Activated T-helper 9 cell treated with anti-CD3 and anti-CD28 coated beads, Interleukin-2, amount 50 U/mL, for 16 hours (primary cell): ENCODE measurements at places on chromosomes 1 and 21.

DNA sequence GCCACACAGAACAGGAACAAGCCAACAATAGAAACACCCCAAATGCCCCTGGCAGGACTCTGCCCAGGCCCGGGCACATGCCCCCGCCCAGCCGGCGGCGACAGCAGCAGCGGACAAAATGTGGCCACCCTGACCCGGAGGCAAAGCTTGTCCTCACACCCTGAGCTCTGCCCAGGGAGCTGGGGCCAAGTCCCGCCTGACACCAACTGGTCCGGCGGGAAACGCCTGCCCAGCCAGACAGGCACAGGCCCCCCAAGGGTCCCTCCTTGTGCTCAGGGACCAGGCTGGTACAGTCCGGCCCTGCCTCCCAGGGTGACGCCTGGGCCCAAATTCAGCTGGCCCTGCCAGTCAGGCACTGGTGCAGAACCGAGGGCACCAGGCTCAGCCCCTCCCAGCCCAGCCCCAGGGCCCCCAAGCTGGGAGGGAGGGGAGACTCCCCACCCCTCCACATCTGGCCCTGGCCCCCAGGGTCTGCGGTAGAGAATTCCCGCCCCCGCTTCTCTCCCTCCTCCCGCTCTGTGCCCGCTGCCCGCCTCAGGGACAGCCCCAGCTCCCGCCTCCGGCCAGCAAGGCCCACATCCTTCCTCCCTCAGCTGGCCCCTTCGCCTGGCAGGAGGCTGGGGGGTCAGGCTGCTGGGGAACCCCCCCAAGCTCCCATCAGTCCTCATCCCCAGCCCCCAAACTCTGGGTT, 2.0 kb downstream of the AHDC1 start:
- DNase-seq, result no peak

DNA sequence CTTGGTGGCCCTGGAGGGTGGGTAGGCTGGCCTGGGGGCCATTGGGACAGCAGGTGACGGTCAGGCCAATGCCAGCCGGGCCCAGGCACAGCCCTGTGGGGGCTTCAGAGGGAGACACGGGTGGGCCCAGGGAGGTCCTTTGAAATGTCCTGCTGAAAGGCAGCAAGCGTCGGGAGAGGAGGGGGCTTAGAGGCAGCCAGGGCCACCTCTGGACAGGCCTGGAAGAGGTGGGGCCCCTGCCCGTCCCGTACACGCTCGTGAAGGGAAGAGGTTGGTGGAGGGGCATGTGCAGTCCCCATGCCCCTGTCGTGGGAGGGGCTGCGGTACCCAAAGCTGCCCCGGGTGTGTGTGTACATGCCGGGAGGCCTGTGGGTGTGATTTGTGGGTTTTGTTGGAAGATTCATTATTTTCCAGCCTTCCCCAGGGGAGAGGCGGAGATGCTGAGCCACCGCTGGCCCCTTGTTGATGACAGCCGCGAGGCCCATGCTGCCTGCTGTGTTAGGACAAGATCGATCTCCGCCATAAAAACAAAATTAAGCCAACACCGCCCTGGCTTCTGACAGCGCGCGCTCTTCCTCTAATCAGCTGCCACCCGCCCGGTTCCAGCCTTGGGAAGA, 3.4 kb upstream of the PLCH2 start:
- no peak for DNase-seq

- DNase-seq, result no peak
Observed at GRCh38 chr1:169949139-169949538, 55.4 kb upstream of the SCYL3 start.

DNA sequence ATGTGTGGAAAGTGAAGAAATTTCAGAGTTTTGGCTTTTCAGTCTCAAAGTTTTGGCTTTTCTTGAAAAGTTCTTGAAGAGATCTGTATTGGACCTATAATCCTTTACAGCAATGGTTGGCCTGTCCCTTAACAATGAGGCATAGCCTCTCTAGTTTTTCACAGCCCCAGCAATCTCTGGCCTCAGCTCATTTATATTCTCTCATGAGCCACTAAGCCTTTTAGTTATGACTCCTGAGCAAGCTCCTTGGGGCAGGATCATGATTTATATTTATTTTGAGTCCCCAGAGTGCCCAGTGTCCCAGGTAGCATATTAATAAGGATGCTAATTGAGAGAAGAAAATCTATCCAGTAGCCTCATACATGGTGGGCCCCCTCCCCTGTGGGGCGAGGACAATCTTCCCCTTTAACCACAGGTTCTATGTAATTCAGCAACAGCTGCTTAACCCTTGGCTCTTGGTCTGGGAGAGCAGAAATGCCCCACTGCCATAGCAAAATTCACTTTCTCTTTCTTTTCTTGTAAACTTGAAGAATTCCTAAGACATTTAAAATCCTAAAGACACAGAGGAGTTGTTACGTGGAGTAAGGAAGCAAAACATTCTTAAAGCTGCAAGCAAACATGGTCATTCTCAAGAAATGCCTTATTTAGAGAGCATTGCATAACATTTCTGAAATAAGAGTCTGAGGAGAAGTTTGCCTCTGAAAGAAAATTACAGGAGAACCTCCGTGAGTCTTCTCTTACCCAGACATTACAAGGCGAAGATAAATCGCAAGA, 6.3 kb downstream of the NGF start:
- no peak for DNase-seq

GRCh38 chr21:42276076-42276475, 39.1 kb downstream of the TFF3 start:
- DNase-seq, result no peak

DNA sequence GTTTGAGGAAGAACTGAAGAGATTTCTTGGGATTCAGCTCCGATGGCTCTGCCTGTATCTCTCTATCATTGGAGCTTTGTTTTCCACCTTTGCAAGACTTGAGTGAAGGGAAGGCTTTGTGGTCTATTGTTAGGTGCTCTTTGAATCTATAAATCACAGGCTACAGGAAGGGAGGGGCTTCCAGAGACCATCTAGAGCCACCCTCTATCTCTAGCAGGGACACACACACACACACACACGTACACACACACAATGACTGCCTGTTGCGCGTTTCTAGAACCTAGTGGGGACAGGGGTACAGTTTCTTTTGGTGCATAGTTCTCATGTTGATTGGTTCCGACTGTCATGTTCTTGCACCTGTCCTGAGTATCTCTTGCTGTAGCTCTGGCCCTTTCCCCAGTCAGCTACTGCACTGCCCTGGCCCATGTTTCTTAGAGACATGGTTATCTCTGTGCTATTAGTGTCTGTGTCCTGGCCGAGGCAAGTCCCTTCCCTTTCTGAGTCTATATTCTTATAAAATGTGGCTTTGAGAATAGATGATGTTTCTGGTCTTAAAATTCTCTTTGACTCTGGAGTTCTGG, 60.7 kb downstream of the MAN1C1 start:
- DNase-seq, result no peak

DNA sequence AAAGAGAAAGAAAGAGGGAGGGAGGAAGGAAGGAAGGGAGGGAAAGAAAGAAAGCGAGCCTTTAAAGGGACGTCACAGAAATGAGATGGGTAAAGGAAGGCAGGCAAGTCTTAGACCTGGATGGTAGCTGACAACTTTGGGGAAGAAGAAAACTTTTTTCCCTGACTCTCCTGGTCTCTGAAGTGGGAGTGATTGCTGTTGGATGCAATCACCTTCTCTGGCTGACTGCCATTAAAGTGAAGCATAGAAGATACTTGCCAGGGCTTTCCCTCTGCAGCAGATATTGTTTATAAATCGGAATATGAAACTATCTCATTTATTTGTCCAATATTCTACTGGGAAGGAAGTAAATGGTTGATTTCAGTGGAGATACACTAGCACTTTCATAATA, 27.0 kb downstream of the VCAM1 start:
- DNase-seq, result no peak

DNA sequence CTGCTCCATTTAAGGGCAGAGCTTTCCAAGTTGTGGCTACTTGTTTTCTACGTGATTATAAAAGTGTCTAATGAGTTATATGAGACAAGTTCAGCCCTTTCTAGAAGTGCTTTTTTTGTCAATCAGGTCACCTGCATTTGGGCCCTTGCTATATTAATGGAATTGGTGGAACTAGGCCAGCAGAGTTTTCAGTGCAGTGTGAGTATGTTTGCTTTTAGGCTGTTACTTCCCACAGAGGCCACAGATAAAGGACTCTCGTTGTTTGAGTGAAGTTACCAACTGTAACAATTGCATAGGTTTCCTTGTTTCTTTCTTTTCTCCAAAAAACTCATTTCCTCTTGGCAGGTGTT, 10.9 kb downstream of the SMAP2 start:
- DNase-seq, result no peak
